ENCODE measurements at places on chromosomes 4 and X. TPM values are rescaled to one million over a fixed set of nuclear protein-coding genes. Genes with fewer than 3 reads are reported as not detected.

DNA sequence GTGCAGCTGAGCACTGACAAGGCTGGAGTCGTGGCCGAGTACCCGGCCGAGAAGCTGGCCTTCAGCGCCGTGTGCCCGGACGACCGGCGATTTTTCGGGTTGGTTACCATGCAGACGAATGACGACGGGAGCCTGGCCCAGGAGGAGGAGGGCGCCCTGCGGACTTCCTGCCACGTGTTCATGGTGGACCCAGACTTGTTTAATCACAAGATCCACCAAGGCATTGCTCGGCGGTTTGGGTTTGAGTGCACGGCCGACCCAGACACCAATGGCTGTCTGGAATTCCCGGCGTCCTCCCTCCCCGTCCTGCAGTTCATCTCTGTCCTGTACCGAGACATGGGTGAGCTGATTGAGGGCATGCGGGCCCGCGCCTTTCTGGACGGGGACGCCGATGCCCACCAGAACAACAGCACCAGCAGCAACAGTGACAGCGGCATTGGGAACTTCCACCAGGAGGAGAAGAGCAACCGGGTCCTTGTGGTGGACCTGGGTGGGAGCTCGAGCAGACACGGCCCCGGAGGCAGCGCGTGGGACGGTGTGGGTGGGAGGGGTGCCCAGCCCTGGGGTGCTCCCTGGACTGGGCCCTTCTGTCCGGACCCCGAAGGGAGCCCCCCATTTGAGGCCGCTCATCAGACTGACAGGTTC lies 24.3 kb downstream of the RGS12 start:
- no peak for DNase-seq

GRCh38 chr4:99915449-99915848 lies 21.2 kb upstream of the LAMTOR3 start:
- no peak for DNase-seq

DNA sequence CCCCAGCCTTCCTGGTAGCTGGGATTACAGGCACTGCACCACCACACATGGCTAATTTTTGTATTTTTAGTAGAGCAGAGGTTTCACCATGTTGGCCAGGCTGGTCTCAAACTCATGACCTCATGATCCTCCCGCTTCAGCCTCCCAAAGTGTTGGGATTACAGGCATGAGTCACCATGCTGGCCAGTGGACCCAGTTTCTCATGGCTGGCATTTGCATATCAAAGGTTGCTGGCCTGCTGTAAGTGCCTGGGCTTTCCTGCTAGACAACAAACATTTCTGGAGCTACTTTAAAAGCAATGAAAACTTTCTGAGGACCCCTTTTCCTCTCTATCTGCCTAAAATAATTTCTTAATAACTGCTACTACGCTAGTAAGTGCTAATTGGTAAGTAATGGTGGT lies 228.2 kb downstream of the PCDH10 start:
- DNase-seq = no peak

GRCh38 chrX:47607091-47607490 lies 12.6 kb downstream of the SYN1 start:
- DNase-seq = no peak

GRCh38 chrX:31423609-31424189 lies 351.9 kb upstream of the FTHL17 start:
- no peak for DNase-seq

DNA sequence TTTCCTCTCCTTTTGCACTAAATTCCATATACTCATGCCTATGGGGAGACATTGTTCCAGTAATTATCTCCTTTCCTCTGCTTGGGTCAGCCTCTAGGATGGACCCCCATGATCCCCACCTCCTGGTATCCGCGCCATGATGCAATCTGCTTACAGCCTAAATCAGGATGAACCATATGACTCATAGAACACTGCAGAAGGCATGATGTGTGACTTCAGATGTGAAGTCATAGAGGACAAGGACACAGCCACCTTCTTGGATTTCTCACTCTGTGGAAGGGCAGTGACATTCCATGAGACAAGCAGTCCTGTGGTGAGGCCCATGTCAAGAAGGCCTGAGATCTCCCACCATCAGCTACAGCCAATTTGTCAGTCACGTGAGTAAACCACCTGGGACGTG lies 9.0 kb upstream of the TMEM144 start:
- DNase-seq = no peak

- DNase-seq = no peak
Measured at GRCh38 chr4:119540249-119540648, 88.4 kb downstream of the PDE5A start.

DNA sequence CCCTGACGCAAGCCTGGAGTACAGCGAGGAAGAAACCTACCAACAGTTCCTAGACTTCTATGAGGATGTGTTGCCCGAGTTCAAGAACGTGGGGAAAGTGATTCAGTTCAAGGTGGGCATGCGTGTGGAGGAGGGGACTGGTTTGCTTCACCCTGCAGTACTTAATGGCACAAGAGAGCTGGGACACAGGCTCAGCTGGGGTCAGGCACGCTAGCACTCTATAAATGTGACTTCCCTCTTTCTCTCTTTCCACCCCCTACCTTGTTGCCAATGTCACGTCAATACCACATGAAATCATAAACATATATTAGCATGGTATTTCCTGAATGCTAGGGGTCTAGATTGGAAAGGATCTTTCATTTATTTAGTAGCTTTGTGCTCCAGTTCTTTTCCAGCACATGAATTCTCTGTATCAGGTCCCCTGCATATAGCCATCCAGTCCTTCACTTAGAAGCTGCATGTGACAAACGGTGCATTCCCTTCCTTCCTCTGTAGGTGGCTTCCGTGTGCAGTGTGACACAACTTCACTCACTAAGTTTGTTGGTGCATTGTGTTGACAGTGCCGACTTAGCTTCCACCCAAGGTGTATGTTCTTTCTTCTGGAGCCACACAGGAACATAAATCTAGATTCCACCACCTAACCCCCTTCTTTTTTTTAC lies 25.6 kb downstream of the ZRSR2 start:
- no peak for DNase-seq

- no peak for DNase-seq
Measured at GRCh38 chr4:7441201-7441600, 6.5 kb upstream of the PSAPL1 start.

- peak; percentile 31 for DNase-seq
Measured at GRCh38 chr4:850323-850945, 24.5 kb upstream of the CPLX1 start.

GRCh38 chr4:9904976-9905587 lies 116.2 kb downstream of the SLC2A9 start:
- DNase-seq = no peak

DNA sequence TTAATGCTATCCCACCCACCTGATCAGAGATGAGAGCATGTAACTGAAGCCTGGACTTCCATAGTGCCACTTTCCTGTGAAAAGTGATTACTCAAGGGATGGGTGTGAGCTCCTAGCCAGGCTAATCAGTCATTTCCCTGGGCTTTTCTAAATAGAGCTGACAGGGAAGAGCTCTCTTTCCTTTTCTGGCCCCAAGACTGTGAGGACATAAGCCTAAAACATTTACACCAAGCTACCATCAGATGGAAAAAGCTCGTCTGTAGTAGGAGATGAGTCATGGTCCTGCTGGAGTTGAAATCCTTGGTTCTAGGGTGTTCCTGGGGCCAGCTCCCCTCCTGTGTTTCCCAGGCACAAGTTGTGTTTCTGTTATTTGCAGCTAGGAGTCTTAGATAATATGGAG lies 52.4 kb upstream of the NDP start:
- DNase-seq = no peak

DNA sequence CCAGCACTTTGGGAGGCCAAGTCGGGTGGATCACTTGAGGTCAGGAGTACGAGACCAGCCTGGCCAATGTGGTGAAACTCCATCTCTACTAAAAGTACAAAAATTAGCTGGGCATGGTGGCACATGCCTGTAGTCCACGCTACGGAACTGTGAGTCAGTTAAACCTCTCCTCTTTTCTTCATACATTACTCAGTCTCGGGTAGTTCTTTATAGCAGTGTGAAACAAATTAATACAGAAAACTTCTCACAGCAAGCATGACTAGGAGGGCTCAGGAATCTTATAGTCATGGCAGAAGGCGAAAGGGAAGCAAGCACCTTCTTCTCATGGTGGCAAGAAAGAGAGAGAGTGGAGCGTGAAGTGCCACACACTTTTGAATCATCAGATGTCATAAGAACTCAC lies 358.9 kb downstream of the NLGN4X start:
- no peak for DNase-seq

DNA sequence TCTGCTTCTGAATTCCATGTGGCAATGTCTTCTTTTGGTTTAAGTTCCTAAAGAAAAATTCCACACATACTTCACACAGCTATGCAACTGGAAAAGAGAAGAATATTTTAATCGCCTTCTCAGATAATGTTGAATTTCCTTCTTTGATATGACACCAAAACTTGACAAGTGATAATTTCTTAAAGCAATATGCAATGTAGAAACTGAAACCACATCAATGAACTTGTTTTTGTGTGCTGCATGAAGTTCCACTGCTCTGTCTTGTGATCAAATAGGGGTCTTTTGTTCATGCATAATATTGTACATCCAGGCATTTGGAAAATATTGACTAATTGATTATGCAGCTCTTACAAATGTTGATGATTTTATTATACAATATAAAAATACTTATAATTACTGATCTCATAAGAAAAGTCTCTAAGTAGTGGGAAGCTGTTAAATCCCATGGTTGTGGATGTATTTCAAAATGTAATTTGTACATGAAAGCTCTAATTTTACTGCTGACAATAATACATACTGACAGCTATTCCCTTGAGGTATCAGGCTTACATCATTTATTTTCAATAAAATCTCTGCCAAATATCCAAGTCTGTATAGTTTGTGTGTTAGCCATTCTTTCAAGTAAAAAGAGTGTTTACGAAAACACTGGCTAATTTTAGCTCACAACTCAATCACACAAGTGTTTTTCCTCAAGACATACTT lies 56.5 kb downstream of the AGA start:
- DNase-seq = no peak

- no peak for DNase-seq
Measured at GRCh38 chrX:25016361-25016671, 551 bp upstream of the ARX start.

DNA sequence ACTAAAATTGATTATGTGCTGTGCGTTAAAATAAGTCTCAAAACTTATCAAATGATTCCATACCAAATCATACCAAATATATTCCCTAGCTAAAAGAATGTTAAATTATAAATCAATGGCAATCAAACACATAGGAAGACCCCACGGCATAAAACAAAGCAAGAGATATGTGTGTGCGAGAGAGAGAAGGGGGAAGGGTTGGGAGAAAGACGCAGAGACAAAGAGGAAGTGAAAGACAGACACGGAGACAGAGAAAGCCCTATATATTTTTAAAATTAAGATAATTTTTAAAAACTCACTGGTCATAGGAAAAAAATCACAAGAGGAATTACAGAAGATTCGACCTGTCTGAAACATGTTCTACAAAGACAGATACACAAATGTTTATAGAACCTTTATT lies 371.4 kb downstream of the NLGN4X start:
- no peak for DNase-seq

DNA sequence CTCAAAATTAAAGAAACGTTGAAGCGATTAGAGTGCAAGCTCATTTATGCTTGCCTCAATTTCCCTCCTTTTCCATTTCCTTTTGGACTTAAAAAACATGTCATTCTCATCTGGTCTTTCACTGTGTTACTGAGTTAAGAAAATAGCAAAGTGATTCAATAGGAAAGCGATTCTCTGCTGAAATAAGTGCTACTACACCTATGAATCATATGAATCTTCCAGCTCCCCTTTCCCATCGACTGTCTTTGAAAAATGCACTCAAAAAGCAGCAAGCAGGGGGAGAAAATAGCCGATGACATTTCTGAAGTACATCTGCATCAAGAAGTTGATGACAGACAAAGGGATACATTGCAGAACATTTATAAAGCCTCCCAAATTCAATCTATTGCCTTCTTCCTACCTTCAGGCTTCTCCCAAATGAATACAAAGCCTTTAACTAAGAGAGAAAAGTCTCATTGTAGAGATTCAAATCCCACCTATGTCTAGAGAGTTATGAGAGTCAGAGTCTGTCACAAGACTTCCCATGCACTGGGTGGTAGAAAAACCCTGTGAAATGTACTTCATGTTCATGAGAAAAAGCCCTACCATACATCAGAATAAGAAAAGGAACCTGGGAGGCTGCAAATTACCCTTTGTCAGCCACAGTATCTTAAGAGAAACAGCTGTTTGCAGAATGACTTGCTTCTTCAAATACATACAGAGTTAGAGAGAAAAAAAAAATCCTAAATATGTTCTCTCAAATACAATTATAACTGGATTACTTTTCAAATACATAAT lies 78.9 kb downstream of the MBNL3 start:
- no peak for DNase-seq

GRCh38 chrX:110669572-110669971 lies 126.0 kb downstream of the CHRDL1 start:
- no peak for DNase-seq

DNA sequence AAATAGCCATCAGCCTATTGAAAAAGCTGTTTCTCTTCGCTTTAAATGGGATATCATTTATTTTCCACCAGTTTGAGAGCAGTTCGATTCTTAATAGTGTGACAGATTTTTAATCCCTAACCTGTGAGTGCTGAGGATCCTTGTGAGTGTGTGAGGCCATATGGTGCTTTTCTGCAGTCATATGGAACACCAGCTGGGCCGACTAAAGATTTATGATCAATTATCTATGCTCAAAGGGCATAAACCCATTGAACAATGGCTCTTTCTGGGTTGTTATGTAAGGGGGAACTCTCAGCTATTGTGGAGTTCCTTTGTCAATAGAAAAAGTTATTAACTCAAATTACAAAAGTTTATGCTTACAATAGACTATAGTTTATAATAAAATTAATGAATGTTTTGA lies 1003.6 kb downstream of the FAT4 start:
- no peak for DNase-seq

DNA sequence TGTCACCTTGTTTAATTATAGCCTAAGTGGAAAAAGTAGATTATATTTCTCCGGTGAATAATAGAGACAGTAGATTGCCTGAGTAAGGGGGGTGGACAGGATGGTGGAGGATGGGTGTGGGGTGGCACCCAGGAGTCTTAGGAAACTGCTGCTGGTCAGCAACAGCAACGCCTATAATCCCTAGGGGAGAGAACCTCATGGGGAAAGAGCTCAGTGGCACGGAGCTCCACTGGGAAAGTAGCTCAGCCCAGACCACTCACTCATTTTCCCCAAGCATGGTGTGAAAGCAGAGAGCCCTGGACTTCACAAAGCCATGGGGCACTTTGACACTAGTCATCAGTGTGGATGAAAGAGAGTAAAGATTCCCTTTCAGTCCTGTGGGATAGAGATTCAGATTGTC lies 31.1 kb downstream of the METTL14 start:
- DNase-seq = no peak

DNA sequence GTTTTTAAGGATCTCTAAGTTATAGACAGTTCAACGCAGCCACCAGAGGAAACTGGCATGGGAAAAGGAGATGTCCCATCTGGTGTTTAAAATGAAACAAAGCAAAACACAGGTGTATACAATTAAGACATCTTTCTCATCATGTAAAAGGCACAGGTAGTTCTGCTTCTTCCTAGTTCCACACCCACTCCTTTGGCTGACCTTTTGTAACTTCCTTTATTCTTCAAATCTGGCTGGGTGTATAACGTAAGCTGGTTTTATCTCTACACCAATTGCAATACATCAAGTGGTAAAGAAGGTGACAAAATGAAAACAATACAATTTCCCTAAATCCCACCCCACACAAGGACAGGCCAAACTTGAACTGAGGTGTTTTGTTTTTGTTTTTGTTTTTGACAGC lies 27.3 kb upstream of the FBXW7 start:
- DNase-seq = no peak

Gene RAB41
- total RNA-seq = not detected

Gene SPINK2
- total RNA-seq = not detected

Gene MMRN1
- 3.7 TPM for total RNA-seq

Gene NDST3
- not detected for total RNA-seq

Gene CDX4
- not detected for total RNA-seq

Gene ARHGAP10
- total RNA-seq = 71.8 TPM

Gene ASB12
- total RNA-seq = 2.5 TPM

Gene UGT2B10
- not detected for total RNA-seq

Gene TMSB15C
- total RNA-seq = 0.19 TPM

Gene BMPR1B
- 1.4 TPM for total RNA-seq
